Activated T-helper 9 cell treated with anti-CD3 and anti-CD28 coated beads, Interleukin-2, amount 50 U/mL, for 16 hours (primary cell): ENCODE measurements at places on chromosomes 3 and 15.

- DNase-seq, result no peak
Observed at GRCh38 chr15:98620020-98620419, 28.3 kb upstream of the IGF1R start.

DNA sequence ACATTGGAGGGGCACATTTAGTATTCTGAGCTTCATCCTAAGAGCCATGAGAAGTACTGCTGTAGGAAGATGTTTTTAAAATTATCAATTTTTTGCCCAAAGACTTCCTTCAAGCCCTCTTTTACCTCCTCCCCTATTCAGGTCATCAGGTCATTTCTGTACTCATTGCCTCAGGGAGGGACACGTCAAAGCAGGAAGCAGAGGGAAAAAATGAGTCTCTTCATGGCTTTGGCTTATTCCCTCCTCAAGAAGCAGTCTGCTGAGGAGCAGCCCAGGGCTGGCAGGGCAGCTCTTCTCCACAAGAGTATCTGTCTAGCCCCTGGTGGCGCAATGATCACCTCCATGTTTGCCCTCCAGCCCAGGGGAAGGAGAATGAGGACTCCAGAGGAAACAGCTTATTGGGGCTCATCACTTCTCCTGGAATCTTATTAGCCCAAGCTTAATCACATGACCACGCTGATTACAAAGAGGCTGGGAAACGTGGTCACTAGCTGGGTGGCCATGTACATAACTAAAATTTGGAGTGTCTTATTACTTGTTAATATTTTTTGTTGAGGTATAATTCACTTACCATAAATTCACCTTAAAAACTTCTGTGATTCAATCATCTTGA lies 44.2 kb upstream of the GATA2 start:
- DNase-seq, result no peak

DNA sequence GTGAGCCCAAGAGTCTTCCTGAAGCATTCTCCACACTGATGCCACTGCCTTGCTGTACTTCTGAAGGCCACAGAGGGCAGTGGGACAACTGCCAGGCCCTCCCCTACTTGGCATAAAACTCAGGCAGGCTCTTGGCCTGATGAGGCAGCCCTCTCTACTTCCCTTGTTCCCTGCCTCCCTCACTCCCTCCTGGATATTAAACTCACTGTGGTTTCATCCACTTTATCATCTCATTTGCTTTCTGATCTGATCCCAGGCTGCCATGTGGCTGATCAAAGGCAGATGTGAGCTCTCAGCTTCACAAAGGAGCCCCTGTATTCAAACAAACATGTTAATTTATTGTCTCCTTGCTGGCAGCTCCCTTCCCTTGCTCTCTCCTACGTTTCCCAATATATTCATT lies 533.5 kb downstream of the IGSF11 start:
- DNase-seq, result no peak

GRCh38 chr15:75758071-75758872 lies 45.6 kb upstream of the CSPG4 start:
- DNase-seq, result peak; percentile 37
